Motor neuron (in vitro differentiated cells): ENCODE measurements at places on chromosomes 1 and 21. TPM values are rescaled to one million over a fixed set of nuclear protein-coding genes. Genes with fewer than 3 reads are reported as not detected.

Gene GNB1
- total RNA-seq, result 185 and 232 TPM in 2 replicates

- no peak for ATAC-seq
Observed at GRCh38 chr1:197994907-197995407, 77.8 kb downstream of the LHX9 start.

Gene HSD3B1
- 2.4 TPM in 1 of 2 replicates, not detected in the other for total RNA-seq

GRCh38 chr1:113935970-113936369, 6.8 kb downstream of the HIPK1 start:
- no peak for ATAC-seq

DNA sequence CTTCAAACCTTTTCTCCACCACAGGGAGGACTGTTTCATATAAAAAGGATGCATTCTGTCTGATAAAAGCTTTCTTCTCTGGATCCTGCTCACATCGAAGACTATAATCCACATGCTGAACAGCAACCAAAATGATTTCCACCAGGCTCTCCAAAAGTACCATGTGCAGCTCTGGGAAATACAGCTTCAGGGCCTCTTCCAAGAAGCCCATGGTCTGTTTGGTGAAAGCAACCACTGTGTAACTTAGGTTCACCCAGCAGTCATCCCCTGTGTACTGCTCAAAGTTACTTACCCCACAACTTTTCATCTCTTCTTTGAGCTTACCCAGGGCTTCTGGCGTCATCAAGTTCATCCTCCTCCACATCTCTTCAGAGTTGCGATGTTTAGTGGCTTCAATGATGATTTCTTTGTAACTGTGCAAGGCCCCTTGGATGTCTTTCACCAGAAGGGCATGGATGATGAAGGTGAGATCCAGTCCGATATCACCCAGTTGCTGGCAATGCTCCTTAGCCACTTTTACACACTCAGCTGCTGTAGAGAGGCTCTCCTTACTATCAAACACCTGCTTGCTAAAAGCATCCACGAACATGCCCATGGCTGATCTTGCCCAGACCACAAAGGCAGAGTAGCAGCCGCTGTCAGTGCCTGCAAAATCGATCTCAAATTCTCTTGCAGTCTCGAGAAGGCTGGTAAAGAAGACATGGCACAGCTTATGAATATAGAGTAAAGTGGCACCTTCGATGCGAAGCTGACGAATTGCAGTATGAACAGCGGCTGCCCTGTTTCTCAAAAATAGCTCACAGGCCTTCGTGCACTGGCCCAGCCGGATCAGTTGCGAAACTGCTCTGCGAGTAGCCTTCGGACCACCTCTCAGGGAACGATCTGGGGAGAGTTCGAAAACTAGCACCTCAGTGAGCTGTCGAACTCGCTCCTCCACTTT, 1.7 kb downstream of the EXOC8 start:
- no peak for ATAC-seq

DNA sequence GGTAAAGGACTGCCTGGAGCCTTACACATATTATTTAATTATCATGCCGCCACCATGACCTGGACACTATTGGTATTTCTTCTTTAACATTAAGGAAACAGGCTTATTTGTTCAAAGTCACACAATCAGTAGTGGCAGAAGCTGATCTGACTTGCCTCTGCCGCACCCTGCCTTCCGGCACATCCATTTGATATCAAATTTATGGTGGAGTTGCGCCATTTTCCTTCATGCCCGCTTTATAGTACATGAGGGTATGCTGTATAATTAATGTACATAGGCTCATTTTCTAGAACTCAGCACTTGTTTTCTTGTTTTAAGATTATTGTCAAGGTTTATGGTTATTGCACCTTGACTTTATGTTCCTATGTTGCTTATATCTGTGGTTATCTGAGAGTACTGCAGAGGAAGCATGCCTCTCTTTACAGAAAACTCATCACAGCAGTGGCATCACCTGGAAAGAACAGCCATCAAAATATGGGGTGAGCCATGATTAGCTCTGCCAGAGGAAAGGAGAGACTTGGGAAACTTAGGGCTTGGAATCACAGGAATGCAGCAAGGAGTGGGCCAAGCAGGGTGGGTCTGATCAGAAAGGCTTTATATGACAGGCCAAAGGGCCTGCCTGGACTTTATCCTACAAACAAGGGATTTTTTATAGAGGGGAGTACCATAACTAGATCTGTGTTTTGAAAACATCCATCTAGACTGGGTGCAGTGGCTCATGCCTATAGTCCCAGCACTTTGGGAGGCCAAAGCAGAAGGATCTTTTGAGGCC, 72.2 kb upstream of the GJB5 start:
- ATAC-seq, result no peak

Gene SPRR2F
- not detected in 2 replicates for total RNA-seq

DNA sequence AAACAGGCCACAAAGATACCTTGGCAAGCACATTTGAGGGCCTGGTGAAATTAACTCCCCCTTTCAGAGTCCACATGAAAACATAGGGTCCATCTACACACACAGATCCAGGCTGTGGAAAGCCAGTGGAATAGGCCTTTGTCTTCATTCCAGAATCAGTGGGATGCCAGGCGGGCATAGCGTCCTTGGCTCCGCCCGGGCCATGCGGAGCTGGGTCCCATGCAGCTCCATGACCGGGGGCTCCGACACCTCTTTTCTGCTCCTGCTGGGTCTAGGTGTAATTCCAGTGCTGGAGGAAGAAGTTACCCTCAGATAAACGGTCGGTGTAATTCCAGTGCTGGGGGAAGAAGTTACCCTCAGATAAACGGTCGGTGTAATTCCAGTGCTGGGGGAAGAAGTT, 63.6 kb upstream of the COL6A1 start:
- ATAC-seq, result no peak

DNA sequence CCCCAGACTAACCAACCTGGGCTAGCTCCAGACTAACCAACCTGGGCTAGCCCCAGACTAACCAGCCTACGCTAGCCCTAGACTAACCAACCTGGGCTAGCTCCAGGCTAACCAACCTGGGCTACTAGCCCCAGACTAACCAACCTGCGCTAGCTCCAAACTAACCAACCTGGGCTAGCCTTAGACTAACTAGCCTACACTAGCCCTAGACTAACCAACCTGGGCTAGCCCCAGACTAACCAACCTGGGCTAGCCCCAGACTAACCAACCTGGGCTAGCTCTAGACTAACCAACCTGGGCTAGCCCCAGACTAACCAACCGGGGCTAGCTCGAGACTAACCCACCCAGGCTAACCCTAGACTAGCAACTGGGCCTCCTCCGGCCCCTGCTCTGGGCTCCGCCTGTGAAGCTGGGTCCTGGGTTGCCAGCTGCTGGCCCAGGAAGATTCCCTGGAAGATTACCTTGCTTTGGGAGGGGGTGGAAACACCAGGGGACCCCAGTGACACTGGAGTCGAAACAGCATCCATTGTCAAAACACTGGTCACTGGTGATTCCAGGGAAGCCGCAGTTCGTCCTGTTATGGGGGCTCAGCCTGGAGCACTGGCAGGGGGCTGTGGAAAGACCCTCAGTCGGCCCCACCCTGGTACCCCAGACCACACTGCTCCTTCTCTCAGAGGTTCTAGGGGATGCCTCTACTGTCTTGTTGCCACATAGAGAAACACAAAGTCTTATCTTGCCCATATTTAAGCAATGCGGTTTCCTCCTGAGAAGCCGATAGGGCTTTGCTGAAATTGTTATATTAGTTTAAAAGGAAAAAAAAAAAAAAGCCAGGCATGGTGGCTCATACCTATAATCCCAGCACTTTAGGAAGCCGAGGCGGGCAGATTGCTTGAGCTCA, 1.1 kb downstream of the TFF2 start:
- no peak for ATAC-seq

GRCh38 chr1:243249214-243249613, 5.9 kb downstream of the CEP170 start:
- ATAC-seq, result no peak

- no peak for ATAC-seq
Observed at GRCh38 chr1:98817821-98818220, 156.3 kb downstream of the SNX7 start.

DNA sequence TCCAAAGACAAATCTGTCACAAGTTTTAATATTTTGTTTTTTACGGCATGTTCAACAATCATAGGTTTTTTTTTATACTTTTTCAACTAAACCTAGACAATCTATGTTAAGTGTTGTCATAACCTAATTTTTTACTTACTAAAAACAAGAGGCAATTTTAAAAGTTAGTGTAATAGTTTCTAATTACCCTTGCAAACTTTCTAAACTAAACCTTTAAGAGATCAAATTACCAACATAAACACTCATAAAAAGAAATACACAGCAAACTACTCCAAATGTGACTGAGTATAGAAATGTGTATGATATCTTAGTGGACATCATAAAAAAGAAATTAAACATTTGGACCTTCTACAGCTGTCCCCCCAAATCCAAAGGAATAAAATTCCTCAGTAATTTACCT, 10.0 kb downstream of the ZNF281 start:
- no peak for ATAC-seq

DNA sequence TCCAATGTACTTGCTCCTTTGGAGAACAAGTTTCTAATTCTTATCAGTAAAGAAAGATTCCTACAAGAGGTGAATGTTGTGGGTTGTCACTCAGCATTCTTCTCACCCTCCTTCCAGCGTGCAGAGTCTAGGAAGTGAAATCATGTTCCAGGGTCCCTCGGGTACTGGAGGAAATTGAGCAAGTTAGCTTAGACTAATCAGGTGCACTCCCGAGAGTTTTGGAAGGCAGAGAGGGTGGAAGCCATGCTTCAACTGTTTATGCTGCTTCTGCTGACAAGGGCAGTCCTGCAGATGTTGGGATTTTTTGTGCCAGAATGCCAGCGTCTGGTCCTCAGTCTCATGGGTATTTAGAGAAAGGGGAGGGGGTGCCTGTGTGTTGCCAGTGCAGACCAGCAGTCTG, 5.3 kb upstream of the C1orf115 start:
- no peak for ATAC-seq

Gene ATP6V1G3
- total RNA-seq, result not detected in 2 replicates

Gene ACTL8
- total RNA-seq, result 10.0 and 34.5 TPM in 2 replicates

Gene PGLYRP3
- total RNA-seq, result not detected in 2 replicates

DNA sequence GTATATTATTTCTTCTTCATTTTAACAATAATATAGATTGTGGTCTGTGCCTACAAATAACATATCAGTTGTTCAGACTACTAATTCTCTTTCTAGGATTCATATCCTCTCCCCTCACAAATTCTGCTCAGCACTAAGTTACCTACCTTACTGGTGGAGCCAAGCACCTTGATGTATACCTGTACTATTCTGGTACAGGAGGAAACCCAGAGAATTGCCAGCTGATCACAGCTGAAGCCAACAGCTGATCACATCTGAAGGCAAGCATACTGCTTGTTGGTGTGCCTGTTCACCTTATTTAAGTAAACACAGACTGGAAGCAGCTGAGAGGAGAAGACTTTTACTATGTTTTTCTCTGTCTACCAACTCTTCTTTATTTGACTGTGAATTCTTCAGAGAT, 101.8 kb downstream of the PBX1 start:
- no peak for ATAC-seq

DNA sequence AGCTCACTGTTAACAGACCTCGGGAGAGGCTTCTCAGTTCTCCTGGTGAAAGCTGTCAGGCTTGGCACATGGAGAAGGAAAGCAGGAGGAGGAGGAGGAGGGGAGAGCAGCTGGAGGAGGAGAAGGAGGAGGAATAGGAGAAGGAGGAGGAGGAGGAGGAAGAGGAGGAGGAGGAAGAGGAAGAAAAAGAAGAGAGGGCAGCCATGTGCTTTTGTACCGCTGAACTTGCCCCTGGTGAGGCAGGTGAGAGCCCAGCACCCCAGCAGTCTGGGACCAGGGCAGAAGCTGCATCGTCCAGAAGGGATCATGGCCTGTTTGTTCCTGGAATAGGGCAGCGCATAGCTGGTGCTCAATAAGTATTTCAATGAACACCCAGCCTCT, 21.3 kb upstream of the GRHL3 start:
- no peak for ATAC-seq

- no peak for ATAC-seq
Observed at GRCh38 chr1:25640646-25641328, 24.2 kb downstream of the MAN1C1 start.

GRCh38 chr1:214952648-214953047, 129.9 kb upstream of the KCNK2 start:
- ATAC-seq, result no peak

- no peak for ATAC-seq
Observed at GRCh38 chr1:42679364-42679983, 2.7 kb upstream of the YBX1 start.

Gene RBM11
- 12.1 and 13.0 TPM in 2 replicates for total RNA-seq

GRCh38 chr1:204663644-204664383, 21.7 kb downstream of the LRRN2 start:
- peak; percentile 86 for ATAC-seq

GRCh38 chr1:7106442-7107108, 321.3 kb downstream of the CAMTA1 start:
- no peak for ATAC-seq

GRCh38 chr1:88877382-88877825, 14.0 kb downstream of the GTF2B start:
- no peak for ATAC-seq

DNA sequence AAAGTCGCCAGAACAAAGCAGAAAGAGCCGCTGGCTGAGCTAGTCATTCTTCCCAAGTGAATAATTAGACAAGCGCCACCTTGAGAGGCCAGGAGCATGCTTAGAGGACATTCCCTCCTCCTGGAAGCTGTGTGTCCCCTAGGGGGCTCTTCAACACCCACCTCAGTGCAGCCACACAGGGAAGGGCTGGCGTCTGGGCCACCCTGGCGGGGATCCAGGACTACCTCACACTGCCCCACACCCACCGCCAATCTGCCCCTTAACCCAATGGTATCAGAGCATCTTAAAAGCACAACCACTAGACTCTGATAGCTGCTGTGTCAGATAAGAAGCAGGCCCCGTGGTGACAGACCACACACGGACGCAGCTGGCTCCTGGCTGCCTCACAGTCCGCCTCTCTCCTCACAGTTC, 24.9 kb downstream of the SETD4 start:
- no peak for ATAC-seq

DNA sequence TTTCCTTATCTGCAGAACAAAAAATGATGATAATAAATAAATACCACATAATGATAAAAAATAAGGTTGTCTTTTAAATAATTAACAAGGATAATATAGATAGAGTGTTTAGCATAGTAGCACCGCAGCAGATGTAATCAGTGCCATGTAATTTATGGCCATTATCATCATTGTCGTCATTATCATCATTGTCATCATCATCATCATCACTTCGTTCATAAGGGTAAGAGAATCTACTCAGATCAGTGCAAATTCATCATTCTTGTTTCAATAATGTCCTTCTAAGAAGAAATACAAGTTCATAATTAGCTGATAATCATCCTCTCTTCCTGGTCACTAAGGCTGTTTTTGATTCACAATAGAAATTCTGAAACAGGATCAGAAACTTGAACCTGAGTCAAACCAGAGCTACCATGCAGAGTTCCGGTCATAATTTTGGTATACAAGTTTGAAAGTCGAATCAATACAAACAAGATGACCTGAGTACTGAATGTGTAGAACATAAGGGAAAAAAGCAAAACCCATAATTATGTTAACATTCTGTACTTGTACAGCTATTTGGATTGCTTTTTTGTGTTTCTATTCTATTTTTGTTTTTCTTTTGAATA, 172.0 kb downstream of the LRRC40 start:
- no peak for ATAC-seq

DNA sequence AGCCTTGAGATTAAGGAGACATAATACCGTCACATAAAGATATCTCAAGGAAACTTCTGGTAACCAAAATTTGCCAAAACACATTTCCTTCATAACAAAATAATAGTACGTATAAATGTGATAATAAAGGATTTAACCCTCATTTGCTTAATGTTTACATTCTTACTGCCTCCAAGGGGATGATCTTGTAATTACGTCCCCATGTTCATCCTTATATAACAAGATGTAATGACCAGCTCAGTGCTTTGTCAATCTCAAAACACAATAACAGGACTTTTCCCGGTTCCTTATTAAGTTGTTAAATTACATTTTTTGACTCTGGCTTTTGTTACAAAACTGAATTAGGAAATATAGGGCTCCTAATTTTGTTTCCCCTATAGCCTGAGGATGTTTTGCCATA, 41.3 kb upstream of the UHMK1 start:
- ATAC-seq, result no peak

Gene EPHB2
- 33.1 and 38.4 TPM in 2 replicates for total RNA-seq
